ENCODE measurements at places on chromosomes 2 and 18.

DNA sequence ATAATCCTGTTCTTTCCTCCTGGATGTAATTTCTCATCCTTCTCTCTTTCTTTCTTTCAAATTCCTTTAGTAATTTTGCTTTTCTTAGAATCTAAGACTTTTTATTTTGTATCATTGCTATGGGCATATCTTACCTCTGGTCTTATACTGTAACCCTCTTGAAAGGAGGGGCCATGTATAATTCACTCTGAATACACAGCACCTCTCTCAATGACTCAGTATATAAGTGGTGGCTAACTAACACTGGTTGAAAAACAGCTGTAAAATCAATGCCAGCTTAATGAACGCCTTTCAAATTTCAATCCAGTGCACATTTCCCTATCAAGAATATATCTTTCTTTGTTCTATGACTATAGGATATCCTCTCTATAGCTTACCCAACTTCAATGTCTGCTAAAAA, 53.7 kb downstream of the CWC22 start:
- no peak for DNase-seq

DNA sequence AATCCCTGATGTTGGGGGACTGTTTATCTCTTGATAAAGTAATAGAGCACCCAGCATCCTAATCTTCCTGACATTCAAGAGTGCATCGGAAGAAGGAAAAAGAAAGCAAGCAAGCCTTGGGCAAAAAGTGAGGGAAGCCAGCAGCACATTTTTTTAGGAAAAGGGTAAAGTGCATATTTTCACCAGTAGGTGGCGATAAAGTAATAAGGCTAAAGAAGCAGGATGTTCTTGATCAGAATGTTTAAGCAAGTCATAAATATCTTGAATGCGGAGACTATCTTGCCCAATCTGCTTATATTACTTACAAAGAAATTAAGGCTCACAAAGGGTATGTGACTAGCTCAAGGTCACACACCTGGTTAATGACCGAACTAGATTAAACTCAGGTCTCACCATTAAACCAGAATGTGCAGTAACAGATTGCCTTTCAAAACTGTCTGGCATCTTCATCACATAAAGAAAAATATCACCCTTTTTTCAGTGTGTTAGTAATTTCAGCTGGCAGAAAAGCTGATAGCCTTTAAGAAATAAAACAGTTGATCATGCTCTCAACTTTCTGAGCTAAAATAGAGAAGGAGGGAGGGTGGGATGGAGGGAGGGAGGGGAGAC, 83.8 kb downstream of the VIT start:
- no peak for DNase-seq

DNA sequence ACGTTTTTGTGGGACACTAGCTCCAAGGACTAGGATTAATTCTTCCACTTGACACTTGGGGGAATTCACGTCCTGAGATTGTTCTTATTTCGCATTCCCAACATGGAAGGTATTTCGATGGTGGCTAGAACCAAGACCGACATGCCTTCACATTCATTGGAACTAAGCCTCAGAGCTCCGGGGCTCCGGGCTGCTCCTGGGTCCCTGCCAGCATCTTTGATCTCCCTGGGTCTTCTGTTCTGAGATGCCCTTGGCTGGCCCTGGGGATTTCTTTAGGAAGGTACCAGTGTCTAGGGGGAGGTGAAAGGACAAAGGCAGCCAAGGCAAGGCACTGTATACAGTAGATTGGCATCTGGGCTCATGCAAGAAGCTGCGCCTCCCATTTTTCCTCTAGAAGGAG, 76.8 kb downstream of the DYSF start:
- DNase-seq, result peak; percentile 51

- no peak for DNase-seq
These were observed 285.3 kb upstream of the SLC8A1 start for GRCh38 chr2:40737180-40737579.

GRCh38 chr2:81734981-81735380, 1430.4 kb upstream of the LRRTM1 start:
- DNase-seq, result no peak

DNA sequence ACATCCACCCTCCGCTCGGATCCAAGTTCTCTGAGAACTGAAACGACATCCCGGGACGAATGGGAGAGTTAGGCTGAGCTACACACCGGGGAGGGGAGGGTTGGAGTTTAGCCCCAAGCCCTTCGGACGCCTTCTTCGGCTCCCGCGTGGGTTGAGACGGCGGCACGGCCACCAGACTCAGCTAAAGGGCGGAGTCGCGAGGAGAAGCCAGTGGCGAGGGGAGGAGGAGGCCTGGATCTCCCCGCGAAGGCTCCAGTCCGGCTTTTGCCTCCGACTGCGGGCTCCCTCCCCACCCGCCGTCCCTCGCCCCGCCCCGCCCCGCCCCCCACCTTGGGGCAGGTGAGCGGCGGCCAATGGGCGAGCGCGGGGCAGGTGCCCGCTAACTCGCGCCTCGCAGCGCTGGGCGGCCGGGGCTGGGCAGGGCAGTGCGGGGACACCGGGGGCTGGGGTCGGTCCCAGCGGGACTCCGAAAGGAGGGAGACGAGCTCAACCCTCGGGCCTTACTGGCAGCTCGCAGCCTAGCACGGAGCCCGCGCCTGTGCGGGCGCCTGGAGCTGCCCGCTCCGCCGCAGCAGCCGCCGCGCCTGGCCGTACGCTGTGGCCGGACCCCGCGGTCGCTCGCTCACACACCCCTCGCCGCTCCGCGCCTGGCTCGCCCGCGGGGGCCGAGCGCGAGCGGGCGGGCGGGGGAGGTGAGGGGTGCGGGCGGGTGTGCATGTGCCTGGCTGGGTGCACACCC, at the start of gene EMX1:
TSS of gene EMX1 (plus strand) at position 382 of the 739 bp plus-strand sequence. CDS start at position 716, 334 bp downstream.
- peak; percentile 81 for DNase-seq

DNA sequence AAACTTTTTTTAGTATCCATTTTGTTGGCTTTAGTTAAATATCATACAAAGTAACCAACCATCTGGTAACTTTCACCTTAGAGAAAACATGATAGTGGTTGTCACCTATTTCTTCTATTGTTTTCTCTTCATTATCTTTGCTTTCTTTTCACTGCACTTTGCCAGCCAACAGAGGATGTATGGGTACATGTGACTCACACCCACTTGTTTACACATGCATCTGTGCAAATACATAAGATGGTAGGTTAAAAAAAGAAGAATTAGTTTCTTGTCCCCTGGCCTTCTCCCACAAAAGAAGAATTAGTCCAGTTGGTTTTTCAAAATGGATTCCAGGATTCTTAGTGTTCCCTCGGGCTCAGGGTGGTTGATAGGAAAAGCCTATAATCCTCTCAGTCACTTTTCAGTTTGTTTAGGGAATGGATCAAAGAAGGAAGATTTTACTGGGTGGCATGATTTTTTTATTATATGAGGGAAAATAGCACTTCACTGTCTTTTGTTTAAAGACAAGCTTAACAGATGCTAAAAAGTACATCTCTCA, 46.6 kb downstream of the CDK15 start:
- no peak for DNase-seq

- peak; percentile 60 for DNase-seq
These were observed 201.8 kb upstream of the HDAC4 start for GRCh38 chr2:239602290-239603282.

DNA sequence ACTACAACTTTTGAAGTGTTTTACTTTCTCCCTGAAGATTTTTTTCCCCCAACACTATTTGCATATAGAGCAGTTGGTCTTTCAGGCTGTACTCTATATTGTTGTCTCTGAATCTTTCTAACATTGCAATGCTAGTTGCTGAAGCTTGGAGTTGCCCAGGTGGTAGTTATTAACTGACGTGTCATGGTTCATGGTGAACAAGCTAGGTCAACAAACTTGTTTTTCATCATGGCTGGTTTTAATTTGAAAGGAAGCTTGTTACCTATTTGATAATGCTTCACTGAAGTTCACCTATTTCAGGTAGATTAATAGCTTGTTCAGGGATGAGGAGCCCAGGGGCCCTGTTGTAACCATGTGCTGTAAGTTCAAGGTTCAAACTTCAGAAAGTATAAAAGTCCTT, 158.8 kb upstream of the ZEB2 start:
- DNase-seq, result no peak

- no peak for DNase-seq
These were observed 795.8 kb upstream of the GCFC2 start for GRCh38 chr2:76506538-76506937.

- DNase-seq, result no peak
These were observed 28.6 kb downstream of the ITGA6 start for GRCh38 chr2:172456002-172456401.

DNA sequence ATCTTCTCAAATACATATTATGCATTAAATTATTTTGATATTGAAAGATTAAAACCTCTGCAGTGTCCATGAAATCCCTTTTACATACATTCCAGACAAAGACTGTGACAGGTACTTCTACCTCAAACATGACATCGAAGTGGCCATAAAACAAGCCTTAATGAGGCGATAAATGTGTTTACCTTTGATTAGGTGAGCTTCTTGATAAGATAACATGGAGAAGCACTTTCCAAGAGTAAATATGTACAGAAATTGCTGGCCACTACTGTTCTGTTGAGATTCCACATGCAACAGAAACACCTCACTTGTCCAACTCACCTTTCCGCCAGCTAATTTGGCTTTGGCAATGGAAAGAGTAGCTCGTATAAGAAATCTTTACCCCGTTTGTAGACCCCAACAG, 55.2 kb downstream of the ZEB2 start:
- no peak for DNase-seq

GRCh38 chr18:78914249-78914935, 65.2 kb upstream of the SALL3 start:
- no peak for DNase-seq

DNA sequence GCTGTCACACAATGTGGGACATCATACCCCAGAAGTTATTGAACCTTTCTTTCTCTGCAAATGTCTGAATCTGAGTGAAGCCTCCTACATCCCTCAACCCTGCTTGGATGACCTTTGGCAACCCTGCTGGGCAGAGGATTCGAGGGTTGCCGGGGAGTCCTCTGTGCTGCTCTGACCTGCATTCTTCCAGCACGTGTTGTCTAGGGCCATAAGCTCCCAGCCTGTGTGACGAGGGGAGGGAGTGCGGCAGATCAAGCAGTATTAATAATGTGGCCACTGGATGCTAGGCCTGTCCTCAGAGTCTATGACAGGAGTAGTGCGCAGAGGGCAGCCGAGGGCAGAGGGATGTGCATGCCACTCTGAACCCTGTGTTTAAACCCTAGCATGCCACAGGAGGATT, 58.8 kb downstream of the RPL37A start:
- no peak for DNase-seq

DNA sequence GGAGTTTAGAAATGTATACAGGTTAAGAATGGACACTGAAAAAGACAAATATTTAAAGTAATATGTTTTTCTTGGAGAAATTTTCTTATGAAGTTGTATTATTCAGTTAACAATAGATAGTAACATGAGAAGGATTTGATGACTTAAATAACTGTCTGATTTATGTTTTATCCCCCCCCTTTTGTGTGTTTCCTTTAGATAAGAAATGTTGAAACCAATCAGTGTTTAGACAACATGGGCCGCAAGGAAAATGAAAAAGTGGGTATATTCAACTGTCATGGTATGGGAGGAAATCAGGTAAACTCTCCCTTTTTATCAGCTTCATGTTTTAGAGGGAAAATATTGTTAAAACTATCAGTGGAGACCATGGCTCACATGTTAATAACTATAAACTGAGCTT, 289.7 kb upstream of the KCNJ3 start:
- no peak for DNase-seq

DNA sequence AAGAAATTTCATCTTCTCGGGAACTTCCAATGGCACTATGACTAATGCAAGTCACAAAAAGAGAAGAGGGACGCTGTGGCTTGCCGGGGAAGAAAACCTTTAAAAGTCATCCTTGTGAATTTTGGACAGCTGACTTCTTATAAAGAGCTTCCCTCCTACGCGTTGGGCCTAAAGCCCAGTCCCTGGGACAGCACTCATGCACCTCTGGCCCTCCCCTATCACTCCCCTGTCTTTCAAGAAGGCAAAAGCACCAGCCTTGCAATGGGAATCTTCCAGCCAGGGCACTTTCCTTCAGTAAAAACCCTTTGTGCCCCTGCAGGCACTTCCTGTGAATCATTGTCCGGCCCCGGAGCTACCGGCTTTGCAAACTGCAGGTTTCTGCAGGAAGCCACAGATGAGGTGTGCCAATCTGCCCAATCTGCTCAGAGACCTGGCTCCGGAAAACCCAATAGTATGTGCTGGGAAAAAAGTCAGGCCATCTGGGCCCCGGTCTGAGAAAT, 7.1 kb downstream of the MREG start:
- DNase-seq, result peak; percentile 79

GRCh38 chr18:25239581-25240419, 112.2 kb downstream of the ZNF521 start:
- no peak for DNase-seq

DNA sequence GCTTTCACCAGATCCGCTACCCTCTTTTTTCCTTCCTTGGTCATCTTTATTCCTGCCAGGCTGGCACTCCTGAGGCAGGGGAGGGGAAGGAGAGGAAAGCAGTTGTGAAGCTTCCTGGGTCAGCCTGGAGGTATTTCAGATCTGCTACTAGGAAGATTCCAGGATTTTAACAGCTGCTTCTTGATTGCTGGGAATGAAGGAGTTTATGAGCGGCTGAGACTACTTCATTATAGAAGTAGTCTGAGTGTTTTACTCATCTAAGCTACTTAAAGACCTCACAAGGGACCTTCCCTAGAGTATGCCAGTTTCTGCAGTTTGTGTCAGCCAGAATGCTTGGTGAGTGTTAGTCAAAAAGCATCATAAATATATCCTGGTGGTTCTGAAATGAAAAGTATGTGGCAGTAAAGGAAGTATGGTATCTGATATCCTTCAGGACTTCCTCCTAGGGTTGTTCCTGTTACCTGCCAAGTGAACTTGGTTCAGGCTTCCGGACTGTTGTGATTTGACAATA, 1.9 kb downstream of the TANC1 start:
- DNase-seq, result no peak

- DNase-seq, result no peak
These were observed 23.5 kb downstream of the WNT10A start for GRCh38 chr2:218904176-218904575.

DNA sequence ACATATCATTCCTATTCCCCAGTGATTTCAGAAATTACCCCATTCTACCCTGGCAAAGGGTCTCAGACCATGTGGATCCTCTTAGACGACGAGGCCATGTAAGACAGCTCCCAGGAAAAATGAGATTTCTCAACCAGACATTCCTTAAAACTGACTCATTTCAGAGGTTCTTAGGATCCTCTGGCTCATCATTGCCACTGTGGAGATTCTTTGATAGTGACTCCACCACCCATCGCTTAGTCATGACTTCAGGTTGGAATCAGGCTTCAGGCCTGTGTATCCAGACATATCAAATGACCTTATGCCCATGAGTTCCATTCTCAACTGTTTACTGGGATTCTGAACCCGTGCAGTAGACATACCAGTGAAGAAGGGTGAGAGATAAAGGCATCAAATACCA, 245.6 kb upstream of the TCF4 start:
- no peak for DNase-seq

- no peak for DNase-seq
These were observed 35.6 kb downstream of the IFIH1 start for GRCh38 chr2:162282765-162283425.

- peak; percentile 50 for DNase-seq
These were observed 33.0 kb upstream of the ODC1 start for GRCh38 chr2:10481055-10481665.

- DNase-seq, result no peak
These were observed 630.5 kb downstream of the TDRD15 start for GRCh38 chr2:21754164-21754788.

GRCh38 chr2:61639721-61640120, 101.6 kb upstream of the XPO1 start:
- DNase-seq, result no peak
